ENCODE measurements at places on chromosomes 1 and 21. TPM values are rescaled to one million over a fixed set of nuclear protein-coding genes. Genes with fewer than 3 reads are reported as not detected.

The TCHH gene
- not detected for total RNA-seq

The CATSPERE gene
- total RNA-seq, result 1.9 TPM

The DNTTIP2 gene
- total RNA-seq, result 29.2 TPM

The OR2T29 gene
- total RNA-seq, result not detected

The TNFAIP8L2 gene
- total RNA-seq, result not detected

The FAM163A gene
- not detected for total RNA-seq

The ARMH1 gene
- 0.11 TPM for total RNA-seq

The OLFML3 gene
- total RNA-seq, result 300 TPM

The C8A gene
- not detected for total RNA-seq

The LIN28A gene
- total RNA-seq, result not detected

The CR2 gene
- total RNA-seq, result not detected

The BMP8A gene
- total RNA-seq, result 0.11 TPM

The CPTP gene
- 10.5 TPM for total RNA-seq

The SHE gene
- 0.12 TPM for total RNA-seq

The KRTAP7-1 gene
- total RNA-seq, result not detected

The KLHDC9 gene
- 1.3 TPM for total RNA-seq

The CHODL gene
- total RNA-seq, result 0.11 TPM

The AIM2 gene
- 0.11 TPM for total RNA-seq

The USH2A gene
- under 0.01 TPM for total RNA-seq

The CLCA1 gene
- total RNA-seq, result under 0.01 TPM

The DMBX1 gene
- not detected for total RNA-seq

The SPRR5 gene
- not detected for total RNA-seq

The FCAMR gene
- not detected for total RNA-seq

The KCNK1 gene
- 32.8 TPM for total RNA-seq

The ERICH3 gene
- not detected for total RNA-seq

The TOE1 gene
- 25.2 TPM for total RNA-seq

The RBP7 gene
- total RNA-seq, result not detected

The NTMT2 gene
- not detected for total RNA-seq

The TRIM58 gene
- 0.66 TPM for total RNA-seq

The FBXO2 gene
- 1.2 TPM for total RNA-seq

The KRTAP19-3 gene
- not detected for total RNA-seq

The MIXL1 gene
- total RNA-seq, result 0.12 TPM

The POU3F1 gene
- total RNA-seq, result not detected
